ENCODE measurements at places on chromosomes 6 and 20. TPM values are rescaled to one million over a fixed set of nuclear protein-coding genes. Genes with fewer than 3 reads are reported as not detected.

Gene BPIFA1
- total RNA-seq = not detected

Gene ASIP
- total RNA-seq = not detected

Gene TSHZ2
- 6.9 TPM for total RNA-seq

Gene TXLNB
- 0.36 TPM for total RNA-seq

Gene TGM3
- total RNA-seq = 0.08 TPM

Gene MAS1
- under 0.01 TPM for total RNA-seq

Gene TFAP2B
- under 0.01 TPM for total RNA-seq

Gene CRISP2
- not detected for total RNA-seq

Gene PSMB1
- 96.8 TPM for total RNA-seq

Gene RFX6
- total RNA-seq = not detected

Gene KIF6
- total RNA-seq = 0.08 TPM

Gene FABP7
- total RNA-seq = not detected

Gene MCHR2
- total RNA-seq = not detected

Gene BTNL2
- total RNA-seq = not detected

Gene CTCFL
- not detected for total RNA-seq

Gene VSTM2L
- 1.4 TPM for total RNA-seq

Gene CPXM1
- total RNA-seq = 3.8 TPM

Gene CALHM4
- not detected for total RNA-seq

Gene IL20RA
- total RNA-seq = 0.90 TPM

Gene DNAH8
- total RNA-seq = 0.08 TPM

Gene ZSCAN31
- 31.2 TPM for total RNA-seq

Gene BPIFB2
- total RNA-seq = not detected

Gene TBXT
- total RNA-seq = not detected

Gene PRSS35
- total RNA-seq = 3.5 TPM

Gene CDH4
- total RNA-seq = 0.25 TPM

Gene SLC25A27
- 6.2 TPM for total RNA-seq

Gene GPLD1
- 0.27 TPM for total RNA-seq

Gene FAM229B
- total RNA-seq = 19.2 TPM

Gene WFDC10B
- total RNA-seq = not detected

Gene PBX2
- 6.5 TPM for total RNA-seq
